ENCODE measurements at places on chromosomes 11 and 22. TPM values are rescaled to one million over a fixed set of nuclear protein-coding genes. Genes with fewer than 3 reads are reported as not detected.

The HOATZ gene
- total RNA-seq: not detected

The GALNT18 gene
- total RNA-seq: 9.2 TPM

DNA sequence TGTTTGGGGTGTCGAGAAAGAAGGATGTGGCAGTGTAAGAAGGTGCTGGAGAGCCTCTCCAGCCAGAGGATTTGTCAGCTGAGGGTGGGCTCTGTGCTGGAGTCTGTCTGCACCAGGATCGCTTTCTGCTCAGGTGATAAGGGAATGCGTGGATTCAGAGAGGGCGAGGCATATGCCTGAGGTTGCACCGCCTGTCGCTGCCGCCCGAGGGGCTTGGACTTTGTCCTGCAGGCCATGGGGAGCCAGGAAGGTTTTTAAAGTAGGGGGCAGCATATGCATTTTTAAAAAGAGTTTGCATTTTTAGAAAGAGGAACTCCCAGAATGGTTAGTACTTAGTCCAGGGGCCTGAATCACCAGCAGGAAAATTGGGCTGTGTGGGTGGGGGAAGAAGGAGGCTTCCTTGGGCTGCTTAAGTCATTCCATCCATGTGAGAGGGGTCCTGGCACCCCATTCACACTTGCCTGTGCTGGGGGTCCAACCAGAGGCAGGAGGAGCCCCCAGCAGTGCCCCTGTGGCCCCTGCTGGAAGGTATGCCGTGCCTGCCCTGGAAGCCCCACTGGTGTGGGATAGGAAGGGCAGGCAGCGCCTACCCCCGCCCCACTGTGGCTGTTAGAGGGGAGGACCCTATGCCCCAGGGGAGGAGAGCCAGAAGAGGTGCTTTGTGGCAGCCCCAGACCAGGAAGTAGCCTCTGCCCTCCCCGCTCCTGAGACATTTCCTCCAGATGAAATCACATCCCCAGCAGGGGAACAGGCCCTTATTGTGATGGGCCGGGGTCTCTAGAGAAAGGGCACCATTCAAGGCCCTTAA is 35.8 kb upstream of the MYRF start:
- peak; percentile 17 for DNase-seq

The TREH gene
- 0.21 TPM for total RNA-seq

DNA sequence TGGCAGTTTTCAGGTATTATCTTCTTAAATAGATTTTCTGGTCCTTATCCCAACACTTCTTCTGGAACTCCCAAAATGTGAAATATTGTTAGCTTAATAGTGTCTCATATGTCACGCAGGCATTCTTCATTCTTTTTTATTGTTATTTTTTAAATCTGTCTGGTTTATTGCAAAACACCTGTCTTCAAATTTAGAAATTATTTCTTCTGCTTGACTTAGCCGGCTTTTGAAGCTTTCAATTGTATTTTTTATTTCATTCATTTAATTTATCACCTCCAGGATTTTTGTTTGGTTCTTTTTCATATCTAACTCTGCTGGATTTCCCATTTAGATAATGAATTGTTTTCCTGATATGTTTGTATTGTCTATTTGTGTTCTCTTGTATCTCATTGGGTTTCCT is 49.9 kb downstream of the KCNQ1OT1 start:
- DNase-seq: no peak

The RASL10A gene
- total RNA-seq: 1.6 TPM

GRCh38 chr11:794013-794765 is 3.9 kb downstream of the SLC25A22 start:
- no peak for DNase-seq

GRCh38 chr11:35373284-35373933 is 45.9 kb downstream of the SLC1A2 start:
- peak; percentile 78 for DNase-seq

- DNase-seq: no peak
Measured at GRCh38 chr11:44698252-44698912, 28.4 kb upstream of the TSPAN18 start.

DNA sequence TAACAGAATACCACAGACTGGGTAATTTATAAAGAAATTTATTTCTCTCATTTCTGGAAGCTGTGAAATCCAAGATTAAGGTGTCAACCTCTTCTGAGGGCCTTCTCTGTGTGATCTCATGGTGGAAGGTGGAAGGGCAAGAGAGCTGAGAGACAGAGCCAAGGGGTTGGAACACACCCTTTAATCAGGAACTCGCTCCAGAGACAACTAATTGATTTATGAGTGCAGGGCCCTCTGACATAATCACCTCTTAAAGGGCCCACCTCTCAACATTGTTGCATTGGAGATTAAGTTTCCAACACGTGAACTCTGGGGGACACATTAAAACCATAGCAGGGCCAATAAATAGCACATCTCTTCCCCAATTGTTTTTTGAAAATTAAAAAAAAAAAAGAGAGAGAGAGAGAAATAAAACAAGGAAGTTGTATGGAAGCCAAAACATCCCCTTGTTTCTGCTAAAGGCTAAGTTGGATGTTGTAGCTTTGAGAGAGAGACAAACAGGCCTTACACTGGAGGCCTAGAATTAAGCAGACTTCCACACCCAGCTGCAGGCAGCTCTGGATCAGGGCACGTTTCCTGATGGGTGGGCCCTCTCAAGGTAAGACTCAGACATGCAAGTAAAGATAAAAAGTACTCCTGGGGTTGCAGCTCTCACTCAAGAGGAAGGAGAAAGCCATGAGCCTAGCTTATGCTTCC is 64.1 kb upstream of the BIRC3 start:
- no peak for DNase-seq

The DMC1 gene
- total RNA-seq: 4.4 TPM

- peak; percentile 34 for DNase-seq
Measured at GRCh38 chr11:64306876-64307622, 1.7 kb downstream of the ESRRA start.

- peak; percentile 88 for DNase-seq
Measured at GRCh38 chr22:50293441-50294318, 13.8 kb downstream of the PLXNB2 start.

DNA sequence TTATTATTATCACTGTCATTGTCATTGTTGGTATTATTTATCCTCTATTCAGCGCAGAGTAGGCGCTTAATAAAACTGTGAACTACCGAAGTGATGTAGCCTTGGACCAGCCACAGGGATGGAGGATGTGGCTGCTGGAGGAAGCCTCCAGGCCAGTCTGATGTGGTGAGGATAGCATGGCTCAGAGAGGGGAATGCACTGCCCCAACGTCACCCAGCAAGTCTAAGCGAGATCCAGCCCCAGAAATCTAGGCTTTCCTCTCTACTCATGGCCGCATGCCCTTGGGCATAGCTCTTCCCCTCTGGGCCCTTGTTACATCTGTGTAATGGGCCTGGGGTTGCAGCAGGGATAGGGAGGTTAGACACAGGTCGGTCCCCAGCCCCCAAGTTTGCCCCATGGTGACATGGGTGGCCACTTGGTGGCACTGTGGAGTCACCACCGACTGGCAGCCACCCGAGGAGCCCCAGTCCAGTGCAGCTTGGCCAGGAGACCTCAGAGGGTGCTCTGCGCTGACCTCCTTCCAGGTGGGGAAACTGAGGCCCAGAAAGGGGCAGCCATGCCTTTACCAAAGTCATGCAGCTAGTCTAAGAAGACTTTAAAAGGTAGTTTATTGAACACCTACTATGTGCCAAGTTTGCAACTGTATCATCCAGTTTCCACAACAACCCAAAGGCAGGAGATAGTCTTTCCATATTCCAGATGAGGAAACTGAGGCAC is 395.7 kb downstream of the MN1 start:
- DNase-seq: peak; percentile 84

DNA sequence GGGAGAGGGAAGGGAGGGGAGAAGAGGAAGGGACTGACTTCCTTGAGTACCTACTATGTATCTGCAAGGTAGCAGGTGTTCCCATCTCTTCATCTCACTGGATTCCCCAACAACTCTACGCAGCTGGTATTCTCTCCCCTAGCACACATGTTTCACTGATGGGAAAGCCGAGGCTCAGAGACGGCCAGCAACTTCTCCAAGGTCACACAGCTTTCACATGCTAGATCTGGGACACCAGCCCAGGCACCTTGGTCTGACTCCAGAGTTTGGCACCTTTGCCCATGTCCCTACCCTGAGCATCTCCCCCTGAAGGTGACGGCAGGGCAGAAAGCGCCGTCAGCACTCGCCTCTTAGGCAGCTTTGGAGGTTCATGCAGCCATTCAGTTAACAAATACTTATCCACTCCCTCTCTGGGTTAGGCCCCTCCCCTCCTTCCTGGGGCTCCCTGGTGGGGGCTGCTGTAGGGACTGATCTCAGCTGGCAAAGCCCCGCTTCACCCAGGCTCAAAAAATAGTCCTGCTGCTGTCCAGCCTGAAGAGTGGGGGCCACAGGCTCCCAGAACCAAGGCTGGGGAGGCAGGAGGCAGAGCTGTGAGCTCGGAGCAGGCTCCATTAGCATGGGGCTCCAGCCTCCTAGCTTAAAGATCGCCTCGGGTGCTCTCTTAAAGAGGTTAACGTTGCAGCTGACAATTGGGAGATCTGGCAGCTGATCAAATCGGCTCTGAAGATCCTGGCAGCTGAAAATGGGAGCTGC is 79.4 kb downstream of the IGLL1 start:
- DNase-seq: no peak

All from Calu3 (cell line).